Osteoblast (primary cell): ENCODE measurements at places on chromosomes 1 and 21.

DNA sequence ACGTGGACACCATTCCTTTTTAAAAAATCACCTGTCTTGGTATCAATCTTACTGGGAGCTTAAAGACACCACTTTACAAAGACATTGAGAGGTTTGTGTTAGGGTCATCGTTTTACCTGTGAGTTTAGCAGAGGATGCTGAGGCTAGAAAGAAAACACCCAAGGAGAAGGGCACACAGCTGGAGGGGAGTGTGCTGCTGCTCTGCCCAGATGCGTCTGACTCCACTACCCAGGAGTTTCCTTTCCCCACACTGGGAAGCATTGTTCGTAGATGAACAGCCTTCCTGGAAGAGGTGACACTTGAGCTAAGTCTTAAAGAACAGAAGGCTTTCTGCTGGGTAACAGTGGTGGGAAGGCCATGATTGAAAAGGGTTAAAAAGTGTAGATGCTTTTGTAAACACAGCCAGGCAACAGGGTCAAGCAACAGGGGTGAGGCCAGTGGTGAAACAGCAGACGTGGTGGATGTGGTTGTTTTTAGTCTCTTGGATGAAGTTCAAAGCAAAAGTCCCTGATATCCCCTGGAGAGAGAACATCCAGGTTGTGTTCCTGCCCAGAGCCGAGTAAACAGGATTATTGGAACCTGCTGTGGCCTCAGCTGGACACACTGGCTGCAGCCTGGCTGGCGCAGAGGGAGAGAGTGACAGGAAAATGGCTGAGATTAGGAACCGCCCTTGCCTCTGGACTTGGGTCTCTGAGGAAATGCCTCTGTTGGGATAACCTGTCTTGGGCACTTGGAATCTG is 198.6 kb upstream of the JUN start:
- no peak for DNase-seq

DNA sequence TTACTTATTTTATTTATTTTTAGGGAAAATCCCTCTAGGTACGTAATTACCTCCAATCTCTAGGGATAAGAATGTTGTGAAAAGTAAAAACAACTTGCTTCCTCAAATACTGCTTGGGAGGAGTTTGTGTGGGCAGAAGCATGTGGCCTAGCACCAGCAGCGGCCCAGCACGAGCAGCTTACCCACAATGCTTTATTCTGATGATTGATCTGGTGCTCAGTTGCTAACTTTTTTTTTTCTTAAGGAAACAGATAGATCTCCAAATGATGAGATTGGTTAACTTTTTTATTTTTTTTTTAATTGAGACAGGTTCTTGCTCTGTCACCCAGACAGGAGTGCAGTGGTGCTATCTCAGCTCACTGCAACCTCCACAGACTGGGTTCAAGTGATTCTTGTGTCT is 4.2 kb downstream of the CLIC6 start:
- DNase-seq, result no peak

- no peak for DNase-seq
Measured at GRCh38 chr1:19610282-19610981, 33.7 kb upstream of the NBL1 start.

GRCh38 chr1:42777852-42778251 is 6.9 kb upstream of the TMEM269 start:
- peak; percentile 89 for DNase-seq

DNA sequence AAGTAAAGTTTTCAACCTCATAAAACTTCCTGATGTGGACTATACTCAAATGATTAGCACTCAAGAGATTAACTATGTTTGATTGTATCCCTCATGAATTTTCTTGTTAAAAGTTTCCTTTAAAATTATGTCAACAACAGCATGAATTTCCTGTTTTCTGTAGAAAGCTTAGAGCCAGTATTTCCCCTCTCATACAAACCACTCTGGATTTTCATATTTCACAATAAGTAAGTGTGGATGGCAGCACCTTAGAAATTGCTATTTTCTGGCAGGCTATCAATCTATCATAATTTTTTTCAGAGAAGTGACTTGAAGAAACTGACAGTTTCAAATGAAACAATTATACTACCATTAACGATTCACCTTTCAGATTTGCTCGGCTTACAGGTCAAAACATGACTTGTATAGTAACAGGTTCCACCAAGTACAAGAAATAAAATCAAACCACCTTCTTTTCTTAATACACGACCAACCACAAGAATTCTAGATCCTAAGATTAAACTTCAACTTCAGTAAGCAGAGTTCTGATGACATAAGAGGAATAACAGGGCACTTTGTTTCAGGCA is 20.8 kb downstream of the ELK4 start:
- DNase-seq, result no peak

DNA sequence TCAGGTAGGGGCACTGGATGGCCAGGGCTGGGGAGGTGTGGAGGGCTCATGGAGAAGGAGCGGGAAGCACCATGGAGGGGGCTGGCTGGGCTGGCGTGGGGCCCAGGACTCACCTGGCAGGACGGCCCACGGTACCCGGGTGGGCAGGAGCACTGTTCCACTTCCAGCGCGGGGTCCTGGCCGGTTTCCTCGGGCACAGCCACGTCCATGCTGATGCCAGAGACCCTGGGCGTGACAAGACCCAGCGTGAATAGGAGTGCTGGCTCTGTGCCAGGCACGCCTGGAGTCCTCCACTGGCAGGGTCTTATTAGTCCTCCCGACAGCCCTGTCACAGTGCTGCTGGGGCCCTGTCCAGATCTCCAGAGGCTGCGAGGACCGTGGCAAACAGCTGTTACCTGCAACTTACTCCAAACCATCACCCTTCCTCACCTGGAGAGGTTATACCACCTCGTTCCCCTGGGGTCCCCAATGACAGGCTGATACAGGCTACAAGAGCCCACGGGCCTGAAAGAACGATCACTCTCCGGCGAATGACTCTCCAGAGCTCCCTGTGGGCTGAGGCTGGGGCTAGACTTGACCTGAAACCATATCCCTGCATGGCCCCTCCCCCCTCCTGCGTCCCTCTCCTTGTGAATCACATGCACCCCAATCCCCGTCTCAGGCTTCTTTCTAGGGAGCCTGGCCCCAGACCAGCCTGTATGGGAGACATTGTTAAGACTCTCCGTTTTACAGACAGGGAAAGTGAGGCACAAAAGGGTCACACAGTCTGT is 62.1 kb downstream of the HSPG2 start:
- DNase-seq, result no peak

DNA sequence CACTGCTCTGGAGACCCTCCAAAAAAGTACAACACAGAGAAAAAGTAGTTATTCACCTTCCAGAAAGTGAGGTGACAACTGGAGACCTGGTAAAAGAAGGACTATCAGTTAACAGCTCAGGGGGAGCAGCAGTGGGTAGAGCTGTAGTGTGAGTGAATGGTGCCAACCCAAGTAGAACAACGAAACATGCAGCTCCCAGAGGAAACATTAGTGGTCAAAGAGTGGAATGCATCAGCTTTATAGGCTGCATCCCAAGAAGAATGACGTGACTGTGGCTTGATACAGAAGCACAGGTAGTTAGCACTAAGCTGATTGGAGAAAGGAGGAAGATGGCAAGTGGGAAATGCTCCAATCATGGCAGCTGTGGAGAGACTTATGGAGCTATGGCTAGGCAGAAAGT is 275.7 kb upstream of the CAMK1G start:
- no peak for DNase-seq

DNA sequence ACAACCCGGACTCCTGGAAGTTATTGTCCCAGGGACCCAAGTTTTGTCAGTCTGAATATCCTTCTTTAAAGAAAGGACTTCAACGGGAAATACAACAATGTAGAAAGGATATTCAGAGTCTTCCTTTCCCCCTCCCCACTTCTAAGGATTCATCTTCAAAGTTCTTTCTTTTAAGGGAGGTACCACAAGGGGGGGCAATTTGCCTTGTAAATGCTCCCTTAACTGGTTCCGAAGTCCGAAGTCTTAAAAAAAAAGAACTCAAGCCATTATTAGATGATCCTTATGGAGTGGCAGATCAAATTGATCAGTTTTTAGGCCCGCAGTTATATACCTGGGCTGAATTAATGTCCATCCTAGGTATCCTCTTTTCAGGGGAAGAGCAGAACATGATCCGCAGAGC is 47.0 kb downstream of the SERINC2 start:
- no peak for DNase-seq

DNA sequence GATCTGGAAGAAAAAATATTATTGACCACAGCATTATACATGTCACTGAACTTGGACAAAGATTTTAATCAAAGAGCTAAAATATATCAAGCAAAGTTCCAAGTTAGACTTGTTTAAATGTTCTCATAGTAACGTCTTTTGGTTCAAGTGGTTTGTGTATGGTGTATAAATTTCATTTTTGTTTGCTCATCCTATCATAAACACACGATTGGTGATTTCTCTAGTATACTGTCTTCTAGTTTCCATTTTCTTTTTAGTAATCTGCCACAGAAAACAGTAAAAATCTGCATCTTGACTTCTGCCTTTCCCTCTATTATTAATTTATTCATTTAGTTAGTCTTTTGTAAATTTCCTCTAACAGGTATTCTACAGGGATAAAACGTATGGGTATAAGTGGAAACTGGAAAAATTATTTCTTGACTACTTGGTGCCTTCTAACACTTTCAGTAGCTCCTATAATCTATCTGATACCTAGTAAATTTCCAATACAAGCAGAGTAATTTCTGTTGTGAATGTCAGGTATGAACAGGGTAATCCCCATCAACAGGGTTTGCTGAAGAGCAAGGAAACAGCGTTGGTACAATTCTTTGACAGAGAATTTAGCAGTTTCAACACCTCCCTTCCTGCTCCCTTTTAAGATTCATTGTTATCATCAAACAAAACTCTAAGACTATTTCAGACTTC is 268.0 kb downstream of the PTPRC start:
- DNase-seq, result no peak

DNA sequence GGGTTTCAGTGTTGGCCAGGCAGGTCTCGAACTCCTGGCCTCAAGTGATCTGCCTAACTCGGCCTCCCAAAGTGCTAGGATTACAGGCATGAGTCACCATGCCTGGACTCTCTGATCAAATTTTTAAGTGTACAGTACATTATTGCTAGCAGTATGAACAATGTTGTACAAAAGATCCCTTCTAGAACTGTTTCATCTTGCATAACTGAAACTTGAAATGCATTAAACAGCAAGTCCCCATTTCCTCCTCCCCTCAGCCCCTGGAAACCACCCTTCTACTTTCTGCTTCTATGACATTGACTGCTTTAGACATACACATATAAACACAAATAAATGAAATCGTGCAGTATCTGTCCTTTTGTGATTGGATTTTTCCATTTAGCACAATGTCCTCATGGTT is 463.4 kb downstream of the PTPRC start:
- no peak for DNase-seq

- DNase-seq, result no peak
Measured at GRCh38 chr1:44043176-44044070, 12.2 kb upstream of the SLC6A9 start.

- no peak for DNase-seq
Measured at GRCh38 chr1:29977550-29977949, 741.2 kb downstream of the PTPRU start.

- no peak for DNase-seq
Measured at GRCh38 chr1:70397013-70397412, 14.1 kb upstream of the CTH start.

DNA sequence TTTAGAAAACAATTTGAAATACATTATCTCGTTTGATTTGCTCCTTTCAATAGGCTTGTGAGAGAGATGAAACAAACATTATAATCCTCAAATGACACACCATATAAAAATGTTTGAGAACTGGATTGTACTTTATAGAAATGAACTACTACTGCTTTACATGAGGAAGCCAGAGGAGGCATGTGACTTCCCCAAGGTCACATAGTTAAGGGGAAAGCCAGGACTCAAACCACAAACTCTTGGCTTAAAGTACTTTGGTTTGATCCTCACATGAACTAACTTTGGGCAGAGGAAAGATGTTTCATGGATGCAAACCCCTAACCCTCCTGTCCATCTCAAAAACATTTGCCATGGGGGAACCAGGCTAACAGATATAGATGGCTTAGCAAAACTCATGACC is 4.7 kb downstream of the ARHGEF11 start:
- peak; percentile 48 for DNase-seq

DNA sequence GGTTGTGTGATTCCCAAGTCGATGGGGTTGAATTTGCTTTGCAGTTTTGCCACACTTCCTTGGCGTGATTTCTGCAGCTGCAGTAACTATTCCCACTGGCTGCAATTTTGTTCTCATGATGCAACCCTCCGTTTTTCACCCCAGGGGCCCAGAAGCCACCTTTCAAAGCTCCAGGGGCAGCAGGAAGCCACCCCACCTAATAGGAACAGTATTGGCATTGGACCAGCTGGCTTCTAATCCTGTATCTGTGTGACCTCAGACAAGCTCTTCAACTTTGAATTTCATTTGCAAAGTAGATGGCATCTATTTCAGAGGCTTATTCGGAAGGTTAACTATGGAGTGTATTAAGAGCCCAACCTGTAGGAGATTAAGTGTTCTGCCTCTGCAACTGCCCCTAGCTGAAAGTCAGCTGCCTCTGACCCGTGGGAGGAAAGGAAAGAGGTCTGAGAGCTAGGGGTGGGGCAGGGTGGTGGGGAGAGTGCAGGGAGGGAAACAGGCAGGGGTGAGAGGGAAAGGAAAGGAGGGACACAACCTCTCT is 12.6 kb downstream of the C1orf115 start:
- DNase-seq, result no peak

GRCh38 chr1:152886085-152886484 is 8.0 kb downstream of the SMCP start:
- DNase-seq, result no peak

- peak; percentile 22 for DNase-seq
Measured at GRCh38 chr1:173453982-173454381, 23.2 kb upstream of the PRDX6 start.
